Activated CD4-positive, alpha-beta T cell treated with anti-CD3 and anti-CD28 coated beads, Interleukin-2, amount 50 U/mL, for 1 hour (primary cell): ENCODE measurements at places on chromosomes 4 and X.
A peak's percentile ranks its signal among the peaks of the same experiment; 100 is the strongest.

DNA sequence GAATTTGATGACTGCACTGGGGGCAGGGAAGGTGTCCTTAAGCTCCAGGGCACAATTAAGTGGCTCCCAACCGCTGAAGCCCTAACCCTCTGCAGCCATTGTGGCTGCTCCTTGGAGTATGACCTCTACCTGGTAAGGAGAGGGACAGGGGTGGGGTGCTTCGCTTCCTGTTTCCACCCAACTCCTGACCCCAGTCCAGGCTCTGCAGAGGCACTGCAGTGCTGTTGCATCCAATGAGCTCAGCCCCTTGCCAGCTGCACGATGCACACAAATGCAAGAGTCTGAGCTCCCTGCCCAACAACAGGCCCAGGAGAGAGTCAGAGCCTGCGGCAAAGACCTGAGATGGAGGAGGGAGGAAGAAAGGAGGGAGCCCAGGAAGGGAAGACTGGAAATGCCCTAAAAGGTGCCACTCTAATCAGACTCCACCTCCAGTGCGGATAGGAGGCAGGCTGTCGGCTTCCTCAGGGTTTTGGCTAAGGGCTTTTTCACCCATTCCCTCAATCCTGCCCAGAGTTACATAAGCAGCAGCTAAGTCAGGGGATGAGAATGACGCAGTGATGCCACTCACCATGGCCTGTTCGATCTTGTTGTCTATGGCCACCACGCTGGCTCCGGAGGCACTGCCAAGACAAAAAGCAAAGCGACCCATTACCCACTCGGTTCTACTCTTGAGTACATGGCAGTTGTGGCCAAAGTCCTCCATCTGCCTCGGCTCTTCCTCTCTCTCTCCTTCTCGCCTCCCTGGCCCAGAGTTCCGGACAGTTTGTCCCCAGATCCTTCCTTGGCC lies 60.1 kb downstream of the TSC22D3 start:
- peak; percentile 3 for DNase-seq

DNA sequence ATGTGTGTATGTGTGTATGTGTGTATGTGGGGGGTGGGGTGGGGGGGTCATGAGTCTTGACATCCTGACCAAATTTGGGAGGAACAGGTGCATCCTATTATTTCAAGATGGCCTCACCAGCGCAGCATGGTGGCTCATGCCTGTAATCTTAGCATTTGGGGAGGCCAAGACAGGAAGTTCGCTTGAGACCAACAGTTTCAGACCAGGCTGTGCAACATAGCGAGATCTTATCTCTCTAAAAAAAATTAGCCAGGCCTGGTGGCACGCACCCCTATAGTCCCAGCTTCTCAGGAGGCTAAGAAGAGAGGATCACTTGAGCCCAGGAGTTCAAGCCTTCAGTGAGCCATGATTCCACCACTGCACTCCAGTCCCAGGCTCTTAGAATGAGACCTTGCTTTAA lies 47.0 kb upstream of the DHRSX start:
- no peak for DNase-seq

DNA sequence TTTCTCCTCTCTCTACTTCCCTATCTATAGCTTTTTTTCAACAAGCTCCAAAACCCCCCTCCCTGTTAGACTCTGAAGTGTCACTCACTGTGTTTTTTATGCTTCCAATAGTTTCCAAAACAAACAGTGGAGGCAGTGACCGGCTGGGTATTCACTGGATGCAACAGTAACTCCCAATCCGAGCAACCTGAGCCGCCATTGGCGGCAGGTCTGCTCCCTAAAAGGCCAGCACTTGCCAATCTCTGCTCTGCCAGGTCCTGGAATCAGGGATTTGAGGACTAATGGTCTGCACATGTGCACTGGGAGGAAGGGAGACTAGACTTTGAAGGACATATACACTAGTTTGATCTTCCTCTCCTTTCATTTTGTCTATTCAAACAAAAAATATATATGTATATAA lies 7.1 kb downstream of the TBX22 start:
- no peak for DNase-seq

DNA sequence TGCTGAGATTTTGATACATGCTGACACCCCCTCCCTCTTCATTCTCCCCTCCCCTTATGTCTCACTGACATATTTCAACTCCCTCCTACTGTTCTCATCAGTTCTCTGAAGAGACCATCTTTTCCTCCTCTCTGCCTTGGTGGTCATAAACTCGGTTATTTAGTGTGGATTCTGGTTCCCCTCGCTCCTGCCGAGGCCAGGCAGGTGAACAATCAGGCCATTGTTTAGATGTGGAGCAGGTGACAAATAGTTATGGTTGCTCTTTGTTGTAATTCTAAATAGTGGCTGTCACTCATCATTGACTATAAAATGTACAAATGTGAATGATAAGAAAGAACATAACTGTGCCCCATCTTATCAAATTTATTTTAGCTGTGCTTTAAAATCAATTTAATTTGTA lies 324.6 kb downstream of the BCOR start:
- no peak for DNase-seq

DNA sequence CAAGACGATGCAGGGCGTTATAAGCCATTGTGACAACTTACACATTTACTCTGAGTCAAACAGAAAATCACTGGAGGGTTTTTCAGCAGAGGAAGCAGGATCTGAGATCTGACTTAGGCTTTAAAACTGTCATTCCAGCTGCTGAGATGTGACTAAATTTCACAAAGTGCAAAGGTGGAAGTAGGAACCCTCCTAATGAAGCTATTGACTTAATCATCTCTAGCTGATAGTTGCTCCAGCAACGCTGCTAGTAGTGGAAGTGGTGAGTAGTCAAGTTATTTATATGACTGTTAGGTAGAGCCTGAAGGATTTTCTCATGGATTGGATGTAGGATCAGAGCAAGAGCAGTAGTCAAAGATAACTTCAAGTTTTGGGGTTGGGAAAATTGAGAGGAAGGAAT lies 218.6 kb downstream of the GRID2 start:
- no peak for DNase-seq

GRCh38 chr4:14478504-14478903 lies 523.8 kb upstream of the CPEB2 start:
- DNase-seq = no peak

GRCh38 chrX:41982953-41983352 lies 59.6 kb upstream of the CASK start:
- no peak for DNase-seq

GRCh38 chr4:144699565-144699964 lies 53.6 kb downstream of the HHIP start:
- no peak for DNase-seq

- DNase-seq = no peak
These were observed 426.7 kb upstream of the ARX start for GRCh38 chrX:25442499-25442898.

DNA sequence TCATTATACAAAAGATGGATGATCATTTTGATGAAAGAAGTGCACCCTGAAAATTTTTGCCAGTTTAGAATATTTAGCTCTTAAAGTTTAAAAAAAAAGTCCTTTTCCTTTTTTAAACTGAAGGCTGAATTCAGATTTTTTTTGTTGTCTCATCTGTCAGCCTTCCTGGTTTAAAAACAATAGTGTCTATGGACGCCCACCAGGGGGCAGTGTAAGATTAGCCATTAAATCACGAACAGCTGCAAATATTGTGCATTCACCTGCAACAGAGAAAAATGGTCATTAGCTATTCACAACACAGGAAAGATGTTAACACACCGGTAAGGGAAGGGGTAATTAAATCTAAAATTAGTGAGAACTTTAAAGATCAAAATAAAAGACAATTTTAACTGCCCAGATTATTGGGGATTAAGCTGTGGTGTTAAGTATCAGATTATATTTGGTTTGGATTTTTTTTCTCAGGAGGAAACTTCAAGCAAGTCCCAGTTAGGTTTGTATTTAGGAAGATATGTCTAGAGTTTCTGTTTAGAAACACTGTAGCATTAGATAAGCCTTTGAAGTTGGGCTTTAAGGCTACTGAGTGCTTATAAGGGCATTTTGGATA lies 4.4 kb upstream of the CXorf38 start:
- peak; percentile 69 for DNase-seq

DNA sequence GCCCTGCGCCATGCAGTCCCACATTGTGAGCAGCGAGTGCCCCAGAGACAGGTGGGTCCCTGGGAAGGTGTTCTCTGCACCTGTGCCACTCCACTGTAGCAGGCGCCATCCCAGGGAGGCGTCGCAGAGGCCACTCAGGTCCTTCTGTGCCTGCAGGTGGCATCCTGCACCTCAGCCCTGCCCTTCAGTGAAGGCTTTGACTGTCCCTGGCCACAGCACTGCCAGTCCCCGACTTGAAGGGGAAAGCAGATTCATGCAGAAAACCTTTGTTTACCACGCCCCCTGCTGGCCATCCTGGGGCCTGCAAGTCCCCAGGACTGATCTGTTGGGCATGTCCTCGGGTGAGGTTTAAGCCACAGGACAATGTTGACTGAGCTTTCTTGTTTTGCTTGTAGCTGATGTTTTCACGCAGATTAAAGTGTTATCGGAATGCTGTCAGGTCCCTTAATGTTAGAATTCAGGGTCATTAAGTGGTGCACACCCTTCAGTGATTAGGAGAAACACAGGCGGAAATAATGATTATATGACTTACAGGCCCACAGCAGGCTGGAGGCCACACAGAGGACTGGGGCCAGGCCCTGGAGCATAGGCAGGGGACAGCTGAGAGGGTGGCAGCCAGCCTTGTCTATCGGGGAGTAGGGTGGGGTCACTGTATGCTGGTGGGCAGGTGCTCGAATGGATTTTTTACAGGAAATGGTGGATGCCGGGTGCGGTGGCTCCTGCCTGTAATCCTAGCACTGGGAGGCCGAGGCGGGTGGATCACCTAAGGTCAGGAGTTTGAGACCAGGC lies 5.0 kb downstream of the TACC3 start:
- DNase-seq = peak; percentile 93

- no peak for DNase-seq
These were observed 69.6 kb downstream of the NOCT start for GRCh38 chr4:139085141-139085540.

GRCh38 chr4:174437749-174438148 lies 84.5 kb downstream of the HPGD start:
- no peak for DNase-seq

DNA sequence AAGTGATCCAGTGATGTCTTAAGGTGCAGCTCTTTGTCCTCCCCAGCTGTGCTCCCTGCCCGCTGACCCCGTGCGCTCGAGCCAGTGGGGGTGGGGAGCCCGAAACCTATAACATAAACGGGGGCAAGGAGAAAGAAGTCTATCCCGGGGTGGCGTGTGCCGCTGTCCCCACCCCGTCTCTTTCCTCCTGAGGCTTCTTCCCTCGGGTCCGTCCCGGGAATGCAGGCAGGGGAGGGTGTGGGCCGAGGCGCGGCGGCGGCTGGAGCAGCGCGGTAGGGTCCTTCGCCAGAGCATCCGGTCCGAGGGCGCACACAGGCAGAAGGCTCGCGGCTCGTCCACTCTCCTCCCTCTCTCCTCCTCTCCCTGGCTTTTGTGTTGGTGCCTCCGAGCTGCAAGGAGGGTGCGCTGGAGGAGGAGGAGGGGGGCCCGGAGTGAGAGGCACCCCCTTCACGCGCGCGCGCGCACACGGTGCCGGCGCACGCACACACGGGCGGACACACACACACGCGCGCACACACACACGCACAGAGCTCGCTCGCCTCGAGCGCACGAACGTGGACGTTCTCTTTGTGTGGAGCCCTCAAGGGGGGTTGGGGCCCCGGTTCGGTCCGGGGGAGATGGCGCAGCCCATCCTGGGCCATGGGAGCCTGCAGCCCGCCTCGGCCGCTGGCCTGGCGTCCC lies at the start of gene RAB33A:
Gene RAB33A, plus strand, starts transcription at position 517 of the 681 bp plus-strand sequence. Its CDS starts 101 bp downstream, at position 618.
- peak; percentile 37 for DNase-seq
